Ovary (tissue), 10 donors: ENCODE measurements at places on chromosomes 2 and 18.

GRCh38 chr18:74534150-74534969, at the start of gene CNDP1:
CNDP1 (plus strand) TSS chr18:74534500; CDS start chr18:74534668, 168 bp downstream.
- no peaks in the 10 kb centered on the region for H3K27me3 ChIP-seq
- no peaks in the 10 kb centered on the region for H3K4me1 ChIP-seq
- no peak for DNase-seq
- H3K4me3 ChIP-seq: no peak within 1 kb of the TSS

DNA sequence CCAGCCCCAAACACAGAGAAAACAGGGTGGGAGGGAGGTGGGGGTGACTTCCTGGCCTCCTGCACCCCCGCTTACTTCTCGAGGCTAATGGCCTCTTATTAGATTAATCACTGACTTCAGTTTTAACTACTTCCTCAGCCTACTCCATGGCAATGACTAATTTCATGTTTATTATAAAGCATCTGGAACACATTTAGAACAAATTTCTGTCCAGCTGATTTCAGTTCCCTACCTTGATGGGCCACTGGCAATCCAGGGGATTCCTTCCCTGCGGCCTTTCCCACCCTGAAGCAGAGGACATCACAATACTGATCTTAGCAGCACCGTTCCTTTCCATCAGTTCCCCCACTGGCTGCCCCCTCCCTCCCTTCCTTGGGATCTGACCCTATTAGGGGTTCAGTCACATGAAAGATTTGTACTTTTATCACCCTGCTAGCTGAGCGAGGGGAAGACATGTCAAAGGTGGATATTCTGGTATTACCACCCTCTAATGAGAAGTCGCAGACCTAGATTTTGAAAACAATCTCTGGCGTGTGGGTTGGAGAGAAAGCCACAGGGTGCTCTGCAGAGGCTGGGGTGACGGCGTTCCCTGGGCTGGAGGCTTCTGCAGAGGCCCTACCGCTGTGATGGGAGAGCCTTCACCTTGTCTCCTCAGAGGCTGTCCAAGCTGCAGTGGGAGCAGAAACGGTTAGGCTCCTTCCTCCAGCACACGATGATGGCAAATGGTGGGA, 67.6 kb downstream of the KIAA2012 start:
- H3K27ac ChIP-seq: no peak overlapping the region
- no peaks in the 10 kb centered on the region for H3K36me3 ChIP-seq
- DNase-seq: no peak
- H3K4me3 ChIP-seq: no peak overlapping the region
- no peaks in the 10 kb centered on the region for H3K27me3 ChIP-seq

DNA sequence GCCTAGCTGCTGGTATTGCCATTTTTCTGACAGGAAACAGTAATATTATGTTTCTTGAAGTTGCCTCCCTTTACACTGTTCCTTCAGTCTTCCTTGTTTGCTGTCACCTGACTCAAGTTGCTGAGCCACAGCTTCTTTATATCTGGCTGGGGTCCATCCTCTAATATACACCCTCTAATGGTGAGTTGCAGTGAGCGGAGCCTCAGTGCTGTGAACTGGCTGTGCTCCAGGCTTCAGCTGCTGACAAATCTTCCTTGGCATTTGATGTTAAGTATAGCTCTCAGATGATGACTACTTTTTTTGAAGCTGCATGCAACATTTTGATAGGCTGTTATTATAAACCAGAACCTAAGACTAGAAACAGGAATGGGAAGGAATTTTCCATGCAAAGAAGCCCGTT, 366.7 kb downstream of the NUP35 start:
- no peak overlapping the region for H3K4me3 ChIP-seq
- no peak for DNase-seq
- no peaks in the 10 kb centered on the region for H3K4me1 ChIP-seq
- H3K27ac ChIP-seq: no peak overlapping the region
- H3K36me3 ChIP-seq: no peaks in the 10 kb centered on the region

GRCh38 chr2:26269571-26270158, 24.9 kb downstream of the HADHB start:
- H3K4me1 ChIP-seq: peaks cover 11% of the 10 kb centered on the region
- H3K36me3 ChIP-seq: no peaks in the 10 kb centered on the region
- H3K4me3 ChIP-seq: no peak overlapping the region
- DNase-seq: no peak
- H3K27ac ChIP-seq: no peak overlapping the region

- H3K4me3 ChIP-seq: no peak overlapping the region
- no peak overlapping the region for H3K27ac ChIP-seq
Measured at GRCh38 chr2:177588671-177589070, 196.1 kb downstream of the AGPS start.

GRCh38 chr2:149039213-149039724, 770 bp downstream of the LYPD6B start:
- H3K4me3 ChIP-seq: no peak overlapping the region
- H3K36me3 ChIP-seq: no peaks in the 10 kb centered on the region
- peaks cover 4% of the 10 kb centered on the region for H3K4me1 ChIP-seq
- no peaks in the 10 kb centered on the region for H3K27me3 ChIP-seq
- no peak overlapping the region for H3K27ac ChIP-seq

DNA sequence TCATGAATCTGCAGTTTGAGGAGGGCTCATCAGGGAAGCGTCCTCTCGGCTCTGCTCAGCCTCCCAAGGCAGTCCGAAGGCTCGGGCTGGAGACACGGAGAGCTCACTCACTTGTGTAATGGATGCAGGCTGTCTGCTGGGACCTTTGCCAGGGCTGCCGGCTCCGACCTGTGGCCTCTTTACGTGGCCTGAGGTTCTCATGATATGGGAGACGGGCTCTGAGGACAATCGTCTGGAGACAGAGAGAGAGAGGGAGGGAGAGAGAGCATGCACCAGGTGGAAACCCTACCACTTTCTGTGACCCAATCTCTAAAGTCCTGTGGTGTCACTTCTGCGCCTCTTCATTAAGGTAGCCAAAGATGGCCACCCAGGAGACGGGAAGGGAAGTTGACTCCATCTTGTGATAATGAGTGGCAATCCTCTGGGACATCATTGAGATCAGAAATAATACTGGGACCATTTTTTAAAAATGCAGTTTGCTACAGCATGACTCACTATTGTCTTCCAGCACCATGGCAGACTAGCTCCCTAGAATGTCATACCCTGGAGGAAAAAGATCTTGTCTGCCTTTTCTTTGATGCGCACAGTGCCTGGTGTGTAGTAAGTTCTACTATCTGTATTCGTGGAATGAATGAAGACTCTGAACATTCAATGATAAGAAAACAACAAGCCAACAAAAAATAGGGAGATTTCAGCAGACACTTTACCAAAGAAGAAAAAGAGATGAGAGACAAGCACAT, 60.2 kb downstream of the CD8B2 start:
- no peak for DNase-seq
- no peaks in the 10 kb centered on the region for H3K36me3 ChIP-seq
- H3K27me3 ChIP-seq: no peaks in the 10 kb centered on the region
- no peak overlapping the region for H3K4me3 ChIP-seq
- H3K4me1 ChIP-seq: no peaks in the 10 kb centered on the region
- H3K27ac ChIP-seq: no peak overlapping the region

- DNase-seq: no peak
- no peaks in the 10 kb centered on the region for H3K36me3 ChIP-seq
- no peaks in the 10 kb centered on the region for H3K27me3 ChIP-seq
- no peak overlapping the region for H3K4me3 ChIP-seq
Measured at GRCh38 chr2:133766164-133766832, 198.0 kb upstream of the NCKAP5 start.

GRCh38 chr2:11498543-11499034, 32.6 kb upstream of the E2F6 start:
- no peak overlapping the region for H3K4me3 ChIP-seq
- no peaks in the 10 kb centered on the region for H3K27me3 ChIP-seq
- peak; percentile 54 for DNase-seq
- peak overlapping the region; percentile 39 for H3K27ac ChIP-seq
- peaks cover 23% of the 10 kb centered on the region for H3K4me1 ChIP-seq
- no peaks in the 10 kb centered on the region for H3K36me3 ChIP-seq

DNA sequence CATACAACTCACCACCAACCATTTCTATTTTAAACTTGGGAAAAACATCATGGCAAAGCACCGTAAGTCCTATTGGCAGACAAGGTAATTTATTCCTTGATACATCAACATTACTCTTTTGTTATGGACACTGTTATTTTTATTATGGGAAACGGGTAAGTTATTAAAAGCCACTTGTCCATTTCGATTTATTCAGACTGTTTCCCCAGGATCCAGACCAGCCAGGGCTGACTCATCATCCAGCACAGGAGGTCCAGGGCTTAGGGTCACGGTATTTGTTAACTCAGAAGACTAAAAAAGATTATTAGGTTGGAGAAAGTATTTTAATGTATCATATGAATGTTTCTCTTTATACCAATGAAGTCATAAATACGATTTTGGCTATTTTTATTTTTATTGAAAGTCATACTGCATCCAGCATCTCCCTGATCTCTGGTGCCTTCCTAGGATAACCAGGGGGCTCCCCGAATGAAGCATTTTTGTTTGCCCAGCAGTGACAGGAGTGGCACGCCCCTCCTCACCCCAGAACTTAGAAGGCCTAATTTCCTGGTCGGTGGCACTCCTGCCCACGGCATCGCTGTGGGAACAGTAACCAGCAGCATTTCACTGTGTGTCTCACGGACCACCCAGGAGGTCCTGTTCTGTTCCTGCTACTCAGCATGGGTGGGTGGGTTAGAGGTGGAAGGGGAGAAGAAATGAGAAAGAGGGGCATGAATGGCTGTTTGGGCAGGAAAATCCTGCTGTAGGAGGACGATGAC, 446.1 kb downstream of the EIPR1 start:
- H3K27me3 ChIP-seq: no peaks in the 10 kb centered on the region
- no peak overlapping the region for H3K4me3 ChIP-seq
- DNase-seq: no peak

DNA sequence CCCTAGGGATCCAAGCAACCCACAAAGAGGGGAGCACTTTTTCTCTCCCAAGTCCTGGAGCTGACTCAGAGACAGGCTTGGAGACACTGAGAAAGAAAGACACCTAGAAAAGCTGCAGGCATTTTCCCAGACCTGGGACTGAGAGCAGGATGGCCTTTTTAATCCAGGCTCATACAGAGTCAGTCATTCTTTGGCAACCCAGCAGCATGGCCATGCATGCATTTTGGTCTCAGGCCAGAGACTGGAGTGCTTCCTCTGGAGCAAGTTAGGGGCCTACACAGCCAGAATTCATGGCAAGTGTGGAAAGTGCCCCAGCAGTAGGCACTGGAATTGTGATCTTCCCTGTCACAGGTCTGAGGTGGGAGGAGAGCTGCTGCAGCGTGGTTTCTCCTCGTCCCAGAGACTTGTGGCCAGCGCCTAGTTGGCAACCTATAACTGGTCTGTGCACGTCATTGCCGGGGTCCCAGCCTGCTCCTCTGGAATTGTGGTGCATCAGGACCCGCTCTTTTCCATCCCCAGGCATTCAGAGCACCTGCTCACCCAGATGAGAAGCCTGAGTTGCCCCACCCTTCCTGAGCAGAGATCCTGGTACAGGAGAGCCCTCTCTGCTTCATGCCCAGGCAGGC, 231.9 kb upstream of the RAB6C start:
- no peaks in the 10 kb centered on the region for H3K4me1 ChIP-seq
- H3K27me3 ChIP-seq: no peaks in the 10 kb centered on the region
- no peak overlapping the region for H3K4me3 ChIP-seq

- peaks cover 11% of the 10 kb centered on the region for H3K4me1 ChIP-seq
- H3K4me3 ChIP-seq: no peak overlapping the region
- H3K27ac ChIP-seq: no peak overlapping the region
- no peaks in the 10 kb centered on the region for H3K36me3 ChIP-seq
- DNase-seq: peak; percentile 84
Measured at GRCh38 chr2:43210467-43211303, 15.7 kb downstream of the ZFP36L2 start.

DNA sequence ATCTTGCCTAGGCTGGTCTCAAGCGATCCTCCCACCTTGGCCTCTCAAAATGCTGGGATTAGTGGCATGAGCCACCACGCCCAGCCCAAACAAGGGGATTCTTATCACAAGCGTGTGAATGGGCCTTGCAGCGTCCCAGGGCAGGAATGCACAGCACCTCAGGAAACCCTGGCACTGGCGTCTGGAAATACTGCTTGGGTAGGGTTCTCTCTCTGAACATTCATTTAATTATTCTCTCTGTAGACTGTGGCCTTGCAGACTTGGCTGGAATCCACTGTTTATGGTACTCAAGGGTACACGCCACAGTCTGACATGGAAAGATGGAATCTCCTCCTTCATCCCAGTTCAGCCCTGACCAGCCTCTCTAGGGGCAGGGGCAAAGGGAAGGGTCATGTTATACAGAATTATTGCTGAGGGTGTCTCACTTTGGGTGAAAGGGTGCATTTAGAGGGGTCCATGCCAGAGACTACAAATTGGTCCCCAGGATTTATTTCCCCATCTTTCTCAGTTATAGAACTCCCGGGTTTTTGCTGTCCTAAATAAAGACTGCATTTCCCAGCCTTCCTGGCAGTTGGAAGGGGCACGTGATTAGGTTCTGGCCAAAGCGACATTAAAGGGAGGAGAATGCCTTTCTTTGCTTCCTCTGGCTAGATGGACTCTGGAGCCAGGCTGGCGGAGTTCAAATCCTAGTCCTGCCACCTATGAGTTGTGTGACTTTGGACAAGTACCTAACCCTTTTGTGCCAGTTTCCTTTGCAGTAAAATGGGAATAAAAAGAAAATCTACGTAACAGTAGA, 147.2 kb upstream of the HAAO start:
- no peak overlapping the region for H3K27ac ChIP-seq
- H3K4me1 ChIP-seq: peaks cover 22% of the 10 kb centered on the region
- peak; percentile 26 for DNase-seq
- no peaks in the 10 kb centered on the region for H3K27me3 ChIP-seq
- H3K4me3 ChIP-seq: no peak overlapping the region

- H3K4me1 ChIP-seq: no peaks in the 10 kb centered on the region
- H3K27ac ChIP-seq: no peak overlapping the region
- no peaks in the 10 kb centered on the region for H3K36me3 ChIP-seq
- H3K4me3 ChIP-seq: no peak overlapping the region
- no peaks in the 10 kb centered on the region for H3K27me3 ChIP-seq
Measured at GRCh38 chr2:153890576-153890975, 18.9 kb downstream of the GALNT13 start.

DNA sequence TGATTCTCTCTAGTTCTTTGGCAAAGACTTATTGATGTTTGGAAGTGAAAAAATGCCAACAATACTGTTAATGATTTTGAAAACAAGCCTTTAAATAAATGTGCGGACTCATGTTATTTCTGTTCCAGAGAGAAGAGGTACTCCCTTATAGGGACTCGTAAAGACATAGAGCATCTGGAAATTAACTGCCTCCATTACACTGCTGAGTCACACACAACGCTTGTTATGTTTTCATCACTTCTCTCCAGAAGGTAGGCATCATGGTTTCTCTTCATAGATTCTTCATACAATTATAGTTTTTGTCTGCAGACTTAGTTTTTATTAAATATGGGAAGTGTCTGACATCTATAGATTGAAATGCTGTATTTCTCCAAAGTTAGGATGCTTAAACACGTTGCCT, 302.5 kb upstream of the EPC2 start:
- no peak overlapping the region for H3K4me3 ChIP-seq
- DNase-seq: no peak
- H3K27ac ChIP-seq: no peak overlapping the region
- no peaks in the 10 kb centered on the region for H3K27me3 ChIP-seq

DNA sequence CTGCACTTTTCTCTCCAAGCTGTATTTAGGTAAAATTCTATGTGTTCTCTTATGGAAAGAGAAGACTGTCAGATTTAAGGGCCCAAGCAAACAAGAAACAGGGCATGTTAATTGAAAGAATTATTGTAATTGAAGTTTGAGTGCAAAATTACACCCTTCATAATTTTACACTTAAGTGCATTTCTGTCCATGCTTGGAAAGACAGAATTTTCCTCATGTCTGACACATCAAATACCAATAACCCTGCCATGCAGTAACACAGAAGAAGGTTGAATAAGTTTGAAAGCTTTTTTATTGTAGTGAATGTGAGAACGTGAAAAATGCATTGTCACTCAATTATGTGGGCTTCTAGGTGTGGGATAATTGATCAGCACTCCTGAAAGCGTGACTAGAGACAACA, 52.9 kb upstream of the PARD3B start:
- no peak overlapping the region for H3K27ac ChIP-seq
